AG08396 (cell line): ENCODE measurements at places on chromosomes 7 and 10.

GRCh38 chr10:62653254-62653653, 151.3 kb upstream of the ADO start:
- no peak for DNase-seq

- DNase-seq = no peak
These were observed 34.9 kb downstream of the PARP12 start for GRCh38 chr7:140027858-140028257.

- no peak for DNase-seq
These were observed 97.0 kb upstream of the PPIF start for GRCh38 chr10:79250259-79250658.

DNA sequence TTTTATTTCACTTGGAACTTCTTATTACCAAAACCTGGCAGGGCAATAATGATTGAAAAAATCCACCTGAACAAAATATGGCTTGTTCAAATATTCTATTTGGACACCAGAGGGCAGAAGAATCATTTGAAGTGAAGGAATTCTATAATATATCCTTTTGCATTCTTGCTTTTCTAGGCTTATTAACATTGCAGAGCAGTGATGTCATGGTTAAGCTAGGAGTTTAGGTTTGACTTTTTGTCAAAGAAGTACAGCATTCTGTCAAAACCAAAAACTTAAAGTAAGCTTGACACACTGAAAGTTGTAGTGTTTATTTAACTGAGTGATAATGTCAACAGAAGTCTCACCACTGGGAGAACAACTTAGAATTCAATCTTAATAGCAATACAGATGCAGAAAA, 156.0 kb downstream of the SEMA3D start:
- peak; percentile 32 for DNase-seq

GRCh38 chr7:124702385-124702784, 63.2 kb downstream of the GPR37 start:
- no peak for DNase-seq

- no peak for DNase-seq
These were observed 57.0 kb downstream of the BRAF start for GRCh38 chr7:140867467-140868462.

- no peak for DNase-seq
These were observed 143.8 kb downstream of the TEX36 start for GRCh38 chr10:125538947-125539731.
